Dorsolateral prefrontal cortex (tissue), 122 donors: ENCODE measurements at places on chromosomes 5 and 9.

- DNase-seq, result no peak
These were observed 61.5 kb downstream of the NR3C1 start for GRCh38 chr5:143341807-143342570.

- no peak for DNase-seq
These were observed 28.2 kb upstream of the RPL26L1 start for GRCh38 chr5:172931001-172931536.

- DNase-seq, result no peak
These were observed 171.1 kb upstream of the FSTL4 start for GRCh38 chr5:133783481-133783880.

DNA sequence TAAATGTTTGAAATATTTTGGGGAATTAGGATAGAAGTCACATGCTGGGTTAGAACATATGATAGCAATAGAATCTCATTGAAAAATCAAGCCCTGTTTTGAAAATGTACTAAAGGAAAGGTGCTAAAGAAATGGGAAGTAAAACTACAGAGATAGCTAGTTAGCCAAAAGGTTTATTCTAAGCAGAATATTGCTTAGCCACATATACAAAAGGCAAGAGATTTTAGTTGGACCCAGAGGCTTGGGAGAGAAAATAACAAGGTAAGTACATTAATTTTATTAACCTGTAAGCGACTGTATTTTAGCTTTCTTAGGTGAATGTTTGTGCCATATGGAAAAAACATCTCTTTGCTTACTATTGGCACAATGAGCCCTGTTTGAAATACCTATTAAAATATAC, 108.3 kb downstream of the RPS23 start:
- DNase-seq, result no peak

- no peak for DNase-seq
These were observed 44.9 kb downstream of the MACROH2A1 start for GRCh38 chr5:135353952-135354721.
